GOT3 (cell line): ENCODE measurements at places on chromosomes 3 and 15.

DNA sequence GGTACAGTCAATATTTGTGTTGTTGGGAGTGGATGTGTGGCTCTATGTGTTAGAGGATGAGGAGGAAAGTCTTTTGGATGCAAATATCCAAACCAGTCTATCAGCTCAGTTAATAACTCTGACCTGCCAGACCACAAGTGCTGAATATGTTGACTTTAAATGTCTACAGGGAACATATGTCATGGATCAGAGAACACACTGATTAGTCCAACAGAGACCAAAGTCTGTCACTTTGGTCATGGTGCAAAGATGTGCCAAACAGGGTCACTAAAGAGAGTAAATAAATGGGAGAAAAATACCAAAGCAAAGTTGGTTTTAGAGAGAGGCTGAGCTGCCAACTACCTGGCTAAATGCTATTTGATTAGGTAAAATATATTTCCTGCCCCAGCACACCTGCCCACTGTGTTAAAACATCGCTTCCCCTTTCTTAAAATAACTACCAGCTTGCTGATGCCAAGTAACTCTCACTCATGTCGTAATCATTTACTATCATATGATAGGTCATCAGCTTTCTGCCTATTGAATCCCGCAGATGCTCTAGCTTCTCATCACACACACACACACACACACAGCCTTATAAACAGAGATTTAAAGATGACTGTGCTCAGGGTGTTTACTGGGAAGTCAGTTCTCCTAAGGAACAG is 173.3 kb downstream of the PDZRN3 start:
- no peak for DNase-seq

- peak; percentile 51 for DNase-seq
Measured at GRCh38 chr3:170037463-170038433, at the start of gene GPR160. Gene GPR160 (plus strand): TSS chr3:170037995. CDS start chr3:170083973, 45,978 bp downstream.

GRCh38 chr3:41684797-41685735 is 276.8 kb downstream of the ULK4 start:
- no peak for DNase-seq

DNA sequence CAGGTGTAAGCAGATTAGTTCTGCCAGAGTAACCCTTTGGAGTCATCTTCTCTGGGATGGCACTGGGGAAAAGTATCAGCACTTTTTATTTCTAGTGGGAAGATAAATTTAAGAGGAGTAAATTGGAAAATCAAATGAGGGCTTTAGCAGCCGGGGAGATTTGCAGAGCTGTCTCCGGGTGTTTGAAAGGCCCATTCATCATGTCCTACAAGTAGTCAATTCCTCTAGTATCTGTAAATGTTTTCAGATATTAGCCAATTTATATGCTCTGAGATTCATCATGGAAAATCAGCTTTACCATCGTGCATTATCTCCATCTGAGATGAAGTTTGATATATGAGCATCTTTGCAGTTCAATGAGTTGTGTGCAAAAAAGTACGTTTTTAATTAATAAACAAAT is 93.6 kb downstream of the CDIN1 start:
- no peak for DNase-seq

- DNase-seq, result no peak
Measured at GRCh38 chr15:81296673-81297072, 27.3 kb downstream of the STARD5 start.

GRCh38 chr3:138684396-138684795 is 75.8 kb downstream of the FAIM start:
- DNase-seq, result no peak

GRCh38 chr3:25823314-25823713 is 33.4 kb downstream of the OXSM start:
- no peak for DNase-seq

DNA sequence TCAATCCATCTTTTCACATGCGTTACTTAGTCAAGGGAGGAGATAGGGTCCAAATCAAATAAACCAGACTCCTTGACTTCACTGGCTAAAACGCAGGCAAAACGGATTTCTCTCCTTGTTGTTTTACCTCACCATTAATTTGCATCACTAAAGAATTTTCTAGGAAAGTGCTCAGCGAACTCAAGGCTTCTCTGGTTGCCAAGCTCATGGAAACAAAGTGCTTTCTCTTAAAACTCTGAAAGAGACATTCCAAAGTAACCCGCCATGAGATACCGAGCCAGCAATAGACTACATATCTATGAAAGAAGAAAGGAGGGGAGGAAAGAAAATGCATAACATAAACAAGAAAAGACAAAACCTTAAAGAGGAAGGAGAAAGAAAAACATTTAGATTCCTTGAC is 211.7 kb upstream of the WNT5A start:
- no peak for DNase-seq

DNA sequence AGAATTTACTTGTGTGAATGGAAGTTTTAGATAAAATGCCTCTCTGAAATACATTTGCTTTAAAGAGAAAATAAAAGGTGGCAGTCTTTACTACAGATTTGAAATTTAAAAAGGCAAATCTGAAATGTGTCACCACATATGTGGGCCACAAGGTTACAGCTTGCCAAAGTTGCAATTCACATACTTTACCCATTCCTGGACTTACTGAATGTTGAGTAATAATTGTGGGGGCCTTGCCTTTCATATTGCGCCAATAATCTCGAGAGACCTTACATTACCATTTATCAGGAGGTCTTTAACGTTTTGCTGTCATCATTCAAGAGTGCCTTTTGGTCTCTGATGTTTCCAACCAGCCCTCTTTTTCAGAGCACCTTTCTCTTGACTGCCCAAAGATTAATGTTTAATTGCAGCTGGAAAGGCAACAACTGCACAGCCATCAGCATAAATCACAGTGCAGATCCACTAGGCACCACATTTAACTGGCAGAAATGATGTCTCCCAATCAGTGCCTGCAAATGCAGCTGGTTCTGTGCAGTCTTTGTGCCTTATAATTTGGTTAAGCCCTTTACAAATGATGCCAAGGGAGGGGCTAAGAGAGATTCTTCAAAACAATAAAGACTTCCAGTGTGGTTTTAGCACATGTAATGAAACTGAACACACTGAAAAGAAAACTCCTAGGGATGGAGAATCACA is 206.8 kb downstream of the MAGI1 start:
- DNase-seq, result no peak

- no peak for DNase-seq
Measured at GRCh38 chr15:73028831-73029451, 23.3 kb upstream of the NEO1 start.

- no peak for DNase-seq
Measured at GRCh38 chr3:129663045-129663446, 56.6 kb upstream of the PLXND1 start.

GRCh38 chr15:53462651-53463050 is 296.8 kb downstream of the WDR72 start:
- no peak for DNase-seq

GRCh38 chr3:95044101-95044500 is 981.2 kb downstream of the NSUN3 start:
- no peak for DNase-seq

DNA sequence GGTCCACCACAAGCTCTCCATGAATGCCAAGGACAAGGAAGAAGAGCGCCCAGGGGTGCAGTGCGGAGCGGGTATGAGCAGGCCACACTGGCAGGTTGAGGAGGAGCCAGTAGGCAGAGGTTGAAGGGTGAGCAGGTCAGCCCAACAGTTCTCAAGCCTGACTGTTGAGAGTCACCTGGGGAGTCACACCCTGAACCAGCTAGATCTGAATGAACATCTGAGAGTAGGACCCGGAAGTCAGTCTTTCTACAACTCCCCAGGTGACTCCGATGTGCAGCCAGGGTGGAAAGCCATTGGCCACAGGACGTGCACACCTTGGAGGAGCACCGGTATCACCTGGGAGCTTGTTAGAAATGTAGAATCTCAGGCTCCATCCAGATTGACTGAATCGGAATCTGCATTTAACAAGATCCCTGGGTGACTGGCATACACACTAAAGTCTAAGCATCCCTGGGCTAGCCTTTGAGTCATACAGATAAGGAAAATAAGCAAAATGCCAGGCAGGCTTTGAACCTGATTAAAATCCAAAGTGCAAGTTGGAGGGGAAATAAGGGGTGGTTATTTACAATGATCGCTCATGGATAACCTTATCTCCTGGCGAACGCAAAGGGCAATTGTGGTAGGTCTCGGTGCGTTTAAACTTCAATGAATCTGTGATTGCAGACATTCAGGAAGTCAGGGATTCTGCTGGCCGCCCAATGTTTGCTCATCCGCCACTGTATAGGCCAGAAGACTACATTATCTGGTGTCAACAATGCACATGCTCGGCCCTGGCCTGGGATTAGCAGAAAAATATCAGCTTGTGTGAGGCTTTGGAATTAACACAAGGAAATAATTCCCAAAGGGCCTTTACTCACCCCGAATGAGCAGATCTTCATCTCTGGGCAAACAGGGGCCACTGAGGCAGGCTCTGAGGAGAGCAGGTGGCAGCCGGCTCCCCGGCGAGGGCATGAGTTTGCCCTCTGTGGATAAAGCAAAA is 11.7 kb upstream of the LYZL4 start:
- DNase-seq, result no peak

GRCh38 chr15:52876991-52877663 is 87.0 kb upstream of the ONECUT1 start:
- DNase-seq, result no peak

- no peak for DNase-seq
Measured at GRCh38 chr15:90151989-90152645, 49.0 kb upstream of the SEMA4B start.

- no peak for DNase-seq
Measured at GRCh38 chr3:23832523-23832922, 26.8 kb downstream of the UBE2E1 start.

- DNase-seq, result no peak
Measured at GRCh38 chr15:72760590-72761260, 22.8 kb downstream of the ADPGK start.

- DNase-seq, result no peak
Measured at GRCh38 chr3:87442470-87442869, 166.1 kb upstream of the POU1F1 start.

DNA sequence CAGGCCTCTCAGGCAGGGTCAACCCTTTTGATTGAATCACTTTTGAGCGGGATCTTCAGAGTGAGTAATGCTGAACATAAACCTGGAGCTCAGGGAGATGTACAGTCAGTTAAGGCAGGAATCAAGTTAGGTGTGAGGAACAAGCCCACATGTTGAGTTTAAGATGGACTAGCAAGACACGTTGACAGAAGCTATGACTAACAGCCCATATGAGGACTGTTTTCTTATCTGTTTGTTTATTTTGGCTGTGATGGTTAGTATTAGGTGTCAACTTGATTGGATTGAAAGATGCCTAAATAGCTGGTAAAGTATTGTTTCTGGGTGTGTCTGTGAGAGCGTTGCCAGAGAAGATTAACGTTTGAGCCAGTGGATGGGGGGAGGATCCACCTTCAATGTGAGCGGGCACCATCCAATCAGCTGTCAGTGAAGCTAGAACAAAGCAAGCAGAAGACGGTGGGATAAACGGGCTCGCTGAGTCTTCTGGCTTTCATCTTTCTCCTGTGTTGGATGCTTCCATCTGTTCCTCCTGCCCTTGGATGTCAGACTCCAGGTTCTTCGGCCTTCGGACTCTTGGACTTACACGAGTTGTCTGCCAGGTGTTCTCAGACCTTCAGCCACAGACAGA is 232.3 kb upstream of the STAC start:
- DNase-seq, result no peak

GRCh38 chr15:41895491-41895890 is 1.6 kb upstream of the SPTBN5 start:
- DNase-seq, result no peak

DNA sequence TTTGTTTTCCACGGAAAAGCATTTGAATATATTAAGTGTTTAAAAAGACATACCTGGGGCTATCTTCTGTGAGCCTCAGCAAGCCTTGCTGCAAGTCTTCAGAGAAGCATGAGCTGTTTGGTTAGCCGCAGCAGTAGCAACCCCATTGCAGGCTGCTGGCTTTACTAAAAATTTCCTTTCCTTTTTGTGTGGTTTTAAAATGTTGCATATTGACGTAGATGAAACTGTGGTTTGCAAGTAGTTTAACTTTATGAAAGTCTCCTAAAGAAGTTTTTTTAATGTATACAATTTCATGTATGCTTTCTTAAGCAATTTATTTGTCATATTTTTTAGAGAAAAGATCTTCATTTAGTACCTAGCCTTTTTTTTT is at the start of gene GPR171:
Gene GPR171 (minus strand): TSS at position 166 of the 370 bp plus-strand sequence. CDS start 3,830 bp downstream, outside the sequence.
- DNase-seq, result no peak

DNA sequence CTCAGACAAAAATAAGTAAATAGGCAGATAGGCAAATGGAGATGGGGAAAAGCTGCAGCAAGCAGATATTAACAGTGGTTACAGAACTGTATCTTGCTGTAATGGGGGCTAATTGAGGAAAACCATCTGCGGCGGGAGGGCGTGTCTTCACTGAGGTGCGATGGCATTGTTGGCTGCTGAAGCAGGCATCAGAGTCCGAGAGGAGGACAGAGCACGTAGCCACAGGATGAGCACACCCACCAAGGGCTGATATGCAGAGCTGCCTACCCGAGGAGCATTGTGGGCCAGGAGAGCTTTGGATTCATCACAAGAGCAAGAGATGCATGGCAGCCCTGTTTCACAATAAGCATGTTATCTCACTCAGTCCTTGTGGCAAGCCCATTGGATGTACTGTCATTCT is 30.4 kb downstream of the CHRNA7 start:
- DNase-seq, result no peak

DNA sequence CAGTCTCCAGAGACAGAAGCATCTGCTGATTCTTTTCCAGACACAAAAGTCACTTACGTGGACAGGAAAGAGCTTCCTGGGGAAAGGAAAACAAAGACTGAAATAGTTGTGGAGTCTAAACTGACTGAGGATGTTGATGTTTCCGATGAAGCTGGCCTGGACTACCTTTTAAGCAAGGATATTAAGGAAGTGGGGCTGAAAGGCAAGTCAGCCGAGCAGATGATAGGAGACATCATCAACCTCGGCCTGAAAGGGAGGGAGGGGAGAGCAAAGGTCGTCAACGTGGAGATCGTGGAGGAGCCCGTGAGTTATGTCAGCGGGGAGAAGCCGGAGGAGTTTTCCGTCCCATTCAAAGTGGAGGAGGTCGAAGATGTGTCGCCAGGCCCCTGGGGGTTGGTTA is 25.4 kb downstream of the SYNM start:
- no peak for DNase-seq

DNA sequence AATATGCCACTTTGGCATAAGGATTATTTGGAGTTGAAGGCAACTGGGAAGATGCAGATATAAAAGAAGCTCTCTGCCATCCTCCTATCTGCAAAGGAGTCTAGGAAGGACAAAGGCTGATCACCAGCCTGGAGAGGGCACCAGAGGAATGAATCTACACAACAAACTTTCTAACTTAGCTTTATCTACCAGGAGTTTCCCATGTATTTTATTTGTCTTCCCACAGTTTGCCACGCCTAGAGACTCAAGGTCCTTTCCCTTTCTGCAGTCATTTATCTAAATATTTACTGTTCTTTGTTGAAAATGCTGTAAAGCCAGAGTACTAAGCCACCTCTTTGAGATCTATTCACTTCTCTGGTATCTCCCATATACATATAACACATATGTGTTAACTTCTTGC is 32.2 kb downstream of the GPR176 start:
- DNase-seq, result no peak

DNA sequence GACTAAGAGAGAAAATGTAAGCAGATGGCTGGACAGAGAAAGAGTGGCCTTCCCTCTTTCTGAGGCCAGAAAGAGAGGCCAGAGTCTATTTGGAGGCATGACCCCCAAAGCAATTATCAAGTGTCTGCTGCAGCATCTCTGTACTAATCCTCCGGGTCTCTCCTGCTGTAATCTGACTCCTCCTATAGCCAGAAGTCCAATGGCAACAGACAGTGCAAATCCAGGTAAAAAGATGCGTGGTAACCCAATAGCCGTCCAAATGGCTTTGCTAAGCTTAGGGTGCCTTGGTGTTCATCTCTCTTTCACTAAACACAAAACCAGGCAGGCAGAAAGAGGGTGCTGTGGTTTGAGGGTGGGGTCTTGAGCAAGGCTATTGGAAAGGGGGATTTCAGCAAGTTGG is 91.6 kb downstream of the ADCY5 start:
- DNase-seq, result no peak
